Dorsolateral prefrontal cortex (tissue), 122 donors: ENCODE measurements at places on chromosomes 7 and 10. TPM values are rescaled to one million over a fixed set of nuclear protein-coding genes. Genes with fewer than 3 reads are reported as not detected.

DNA sequence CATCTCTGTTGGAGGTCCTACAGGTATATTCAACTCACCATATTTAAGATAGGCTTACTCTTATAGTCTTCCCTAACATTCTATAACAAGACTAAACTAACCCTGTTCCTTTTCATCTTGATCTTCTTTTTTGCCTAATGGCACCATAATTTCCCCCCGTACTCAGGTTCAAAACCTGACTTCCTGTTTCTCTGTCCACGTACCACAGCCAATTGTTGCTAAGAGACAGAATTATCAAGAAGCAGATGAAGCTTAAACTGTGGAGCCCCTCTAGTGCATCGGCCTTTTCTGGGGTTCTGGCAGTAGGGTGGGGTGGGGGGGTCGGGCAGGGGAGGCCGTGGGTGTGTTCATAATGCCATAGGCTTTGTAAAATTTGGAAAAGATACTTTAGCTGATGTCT is 109.2 kb downstream of the EVX1 start:
- DNase-seq, result no peak

DNA sequence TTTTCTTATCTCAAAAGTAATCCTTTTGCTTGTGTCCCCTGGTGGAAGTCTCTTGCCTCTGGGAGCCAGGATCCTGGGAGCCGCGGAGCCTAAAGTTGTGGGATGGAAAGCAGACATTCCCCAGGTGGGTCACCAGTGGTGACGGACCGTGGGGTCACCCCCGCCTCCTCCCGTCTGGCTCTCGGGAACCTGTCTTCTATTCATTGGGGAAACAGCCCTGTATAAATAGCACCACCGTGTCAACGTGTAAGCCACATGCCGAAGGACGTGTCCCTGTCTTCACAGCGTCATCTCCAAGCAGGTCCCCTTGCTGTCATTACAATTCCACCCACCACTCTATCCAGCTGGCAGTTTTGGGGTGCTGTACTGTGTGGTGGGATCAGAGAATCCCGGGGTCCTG is 87.5 kb downstream of the ELFN1 start:
- DNase-seq, result no peak

GRCh38 chr10:64659311-64659710 is 1138.1 kb downstream of the REEP3 start:
- DNase-seq, result no peak

The DOCK1 gene
- total RNA-seq, result 56.6 TPM

The NUTM2A gene
- 0.43 TPM for total RNA-seq
